ENCODE measurements at places on chromosomes 2 and 18. TPM values are rescaled to one million over a fixed set of nuclear protein-coding genes. Genes with fewer than 3 reads are reported as not detected.

The EFEMP1 gene
- not detected for total RNA-seq

GRCh38 chr2:37083873-37084794 is at the start of the genes GPATCH11 and HEATR5B:
Gene GPATCH11 (plus strand): TSS chr2:37084518. CDS start chr2:37088382, 3,864 bp downstream.
Gene HEATR5B (minus strand): TSS chr2:37084372. CDS start chr2:37083414, 958 bp downstream.
- H3K27ac ChIP-seq: peak within 1 kb of the TSS; percentile 85
- peaks cover 45% of the 10 kb centered on the region for H3K4me1 ChIP-seq
- peak within 1 kb of the TSS; percentile 74 for H3K4me3 ChIP-seq
- peak; percentile 91 for DNase-seq

The USP34 gene
- total RNA-seq: 165 TPM

DNA sequence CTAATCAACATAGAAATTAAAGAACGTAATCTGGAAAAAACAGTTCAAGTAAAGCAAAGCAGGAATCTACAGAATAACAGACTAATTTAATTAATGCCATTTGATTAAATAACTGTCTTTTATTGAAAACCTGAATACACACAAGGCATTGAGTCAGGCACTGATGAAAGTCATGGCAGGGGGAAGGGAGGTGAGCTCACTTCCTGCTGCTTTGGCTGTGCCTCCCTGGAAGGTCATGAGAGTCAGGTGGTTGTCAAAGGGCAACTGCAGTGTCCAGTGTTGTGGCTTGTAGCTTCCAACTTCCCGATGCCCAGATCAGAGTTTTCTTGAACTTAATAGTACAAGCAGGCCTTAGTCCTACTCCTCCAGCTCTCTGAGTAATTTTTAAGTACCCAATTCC is 180.9 kb downstream of the PID1 start:
- H3K27ac ChIP-seq: no peak overlapping the region
- no peaks in the 10 kb centered on the region for H3K27me3 ChIP-seq
- H3K36me3 ChIP-seq: no peaks in the 10 kb centered on the region

GRCh38 chr2:189298481-189298880 is 118.9 kb upstream of the COL5A2 start:
- no peaks in the 10 kb centered on the region for H3K36me3 ChIP-seq
- H3K27me3 ChIP-seq: no peaks in the 10 kb centered on the region
- no peak overlapping the region for H3K4me3 ChIP-seq
- H3K27ac ChIP-seq: no peak overlapping the region
- peaks cover 42% of the 10 kb centered on the region for H3K4me1 ChIP-seq

GRCh38 chr2:236744716-236745115 is 175.1 kb downstream of the ACKR3 start:
- no peaks in the 10 kb centered on the region for H3K27me3 ChIP-seq
- DNase-seq: no peak
- H3K27ac ChIP-seq: no peak overlapping the region
- H3K4me1 ChIP-seq: no peaks in the 10 kb centered on the region

GRCh38 chr2:1486670-1487069 is 73.4 kb downstream of the TPO start:
- no peak for DNase-seq
- H3K4me1 ChIP-seq: no peaks in the 10 kb centered on the region
- H3K27ac ChIP-seq: no peak overlapping the region
- H3K36me3 ChIP-seq: no peaks in the 10 kb centered on the region

DNA sequence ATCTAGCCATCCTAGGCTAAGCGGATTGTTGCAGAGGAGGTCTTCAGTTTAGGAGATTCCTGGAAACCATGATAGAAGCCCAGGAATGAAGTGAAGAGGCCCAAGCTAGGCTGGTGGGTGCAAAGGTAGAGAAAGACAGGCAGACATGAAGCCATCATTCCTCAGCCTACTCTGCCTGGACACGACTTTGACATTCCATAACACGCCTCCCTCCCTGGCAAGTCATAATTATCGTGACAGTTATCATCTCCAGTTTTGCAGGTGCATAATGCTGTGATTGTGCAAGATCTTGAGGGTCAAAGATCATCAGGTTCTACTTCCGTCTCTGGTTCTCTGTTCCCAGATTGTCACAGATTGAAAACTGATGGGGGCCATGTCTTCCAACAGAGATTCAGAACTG is 15.2 kb upstream of the FZD5 start:
- H3K4me1 ChIP-seq: no peaks in the 10 kb centered on the region
- H3K4me3 ChIP-seq: no peak overlapping the region
- no peak for DNase-seq
- H3K27me3 ChIP-seq: no peaks in the 10 kb centered on the region
- H3K36me3 ChIP-seq: no peaks in the 10 kb centered on the region

DNA sequence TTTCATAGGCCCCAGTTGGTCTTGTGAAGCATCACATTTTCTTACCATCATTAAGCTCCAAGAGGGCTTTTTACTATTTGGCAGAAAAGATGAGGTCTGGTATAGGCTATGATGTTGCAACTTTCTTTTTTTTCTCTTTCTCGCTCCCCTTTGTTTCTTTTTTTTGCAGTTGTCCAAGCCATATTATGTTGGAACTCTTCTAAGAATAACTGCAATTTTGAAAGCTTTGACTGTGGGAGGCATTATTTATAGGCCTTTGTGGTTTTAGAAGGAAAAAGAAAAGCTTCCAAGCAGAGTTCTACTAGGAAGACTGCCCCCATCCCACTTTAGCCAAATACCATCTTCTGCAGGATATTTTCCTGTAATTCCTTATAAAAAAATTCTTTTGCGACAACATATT is 571.6 kb downstream of the ARHGAP15 start:
- H3K4me3 ChIP-seq: no peak overlapping the region
- peaks cover 43% of the 10 kb centered on the region for H3K36me3 ChIP-seq
- DNase-seq: no peak
- no peaks in the 10 kb centered on the region for H3K4me1 ChIP-seq
- H3K27me3 ChIP-seq: no peaks in the 10 kb centered on the region

GRCh38 chr2:9003616-9004337 is at the start of gene MBOAT2:
Gene MBOAT2 (minus strand): TSS chr2:9003684. CDS start chr2:9003614, 70 bp downstream.
- H3K36me3 ChIP-seq: no peaks in the 10 kb centered on the region
- DNase-seq: peak; percentile 84
- H3K4me3 ChIP-seq: peak within 1 kb of the TSS; percentile 60
- peak within 1 kb of the TSS; percentile 62 for H3K27ac ChIP-seq
- H3K4me1 ChIP-seq: no peaks in the 10 kb centered on the region
- peaks cover 3% of the 10 kb centered on the region for H3K27me3 ChIP-seq

The ACMSD gene
- not detected for total RNA-seq

The ASB18 gene
- total RNA-seq: not detected

The BBS5 gene
- 3.7 TPM for total RNA-seq

DNA sequence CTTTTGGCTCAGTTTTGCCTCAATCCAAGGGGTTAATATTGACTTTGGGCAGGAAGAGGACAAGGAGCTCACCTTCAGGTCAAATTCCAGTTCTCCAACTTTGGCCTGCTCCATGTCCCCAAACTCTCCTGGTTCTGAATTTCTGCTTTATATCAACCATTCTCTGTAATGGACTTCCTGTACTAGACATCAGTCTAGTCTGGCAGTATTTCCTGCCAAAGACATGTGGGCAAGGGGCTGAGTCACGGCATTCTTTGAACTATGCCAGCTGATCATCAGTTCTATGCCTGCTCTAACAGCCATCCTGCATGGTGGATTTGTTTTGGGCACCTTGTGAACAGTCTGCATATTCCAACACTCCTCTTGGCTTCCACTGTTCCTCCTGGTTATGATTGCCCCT is 199.4 kb downstream of the ZEB2 start:
- no peak overlapping the region for H3K27ac ChIP-seq
- H3K27me3 ChIP-seq: no peaks in the 10 kb centered on the region
- H3K36me3 ChIP-seq: no peaks in the 10 kb centered on the region
- peak; percentile 16 for DNase-seq
- no peaks in the 10 kb centered on the region for H3K4me1 ChIP-seq
- H3K4me3 ChIP-seq: no peak overlapping the region

The ZNF385B gene
- not detected for total RNA-seq

The OTX1 gene
- total RNA-seq: not detected

The SERPINB10 gene
- total RNA-seq: not detected

DNA sequence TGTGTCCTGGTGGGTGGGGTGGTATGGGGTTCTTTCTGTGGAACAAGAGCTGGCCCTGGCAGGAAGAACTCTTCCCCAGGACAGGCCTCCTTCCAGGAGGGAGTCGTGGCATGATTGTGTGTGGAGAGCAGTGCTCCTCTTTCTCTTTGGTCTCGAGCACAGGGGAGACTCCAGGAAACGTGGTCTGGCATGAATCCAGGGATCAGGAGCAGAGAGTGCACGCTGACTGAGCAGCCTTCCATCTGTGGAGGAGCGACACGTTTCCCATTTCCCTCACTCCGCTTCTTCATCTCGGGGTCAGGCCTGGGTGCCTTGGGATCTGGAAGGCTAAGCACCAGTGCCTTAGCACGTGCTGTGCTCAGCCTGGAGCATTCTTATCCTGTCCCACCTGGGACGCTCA is 132.0 kb upstream of the HDAC4 start:
- no peaks in the 10 kb centered on the region for H3K4me1 ChIP-seq
- no peaks in the 10 kb centered on the region for H3K27me3 ChIP-seq
- H3K4me3 ChIP-seq: no peak overlapping the region
- H3K36me3 ChIP-seq: no peaks in the 10 kb centered on the region
- no peak overlapping the region for H3K27ac ChIP-seq
- DNase-seq: no peak

The PHOSPHO2 gene
- 8.1 TPM for total RNA-seq

The MXD1 gene
- total RNA-seq: 26.1 TPM

- no peaks in the 10 kb centered on the region for H3K27me3 ChIP-seq
- no peak for DNase-seq
- H3K4me1 ChIP-seq: no peaks in the 10 kb centered on the region
- no peaks in the 10 kb centered on the region for H3K36me3 ChIP-seq
Observed at GRCh38 chr18:77218642-77219041, 31.0 kb upstream of the GALR1 start.

- no peak for DNase-seq
- H3K4me1 ChIP-seq: no peaks in the 10 kb centered on the region
- H3K4me3 ChIP-seq: no peak overlapping the region
- H3K27me3 ChIP-seq: no peaks in the 10 kb centered on the region
- no peaks in the 10 kb centered on the region for H3K36me3 ChIP-seq
Observed at GRCh38 chr18:75110846-75111415, 98.0 kb downstream of the PTGR3 start.

The RAD51AP2 gene
- total RNA-seq: not detected

The UGT1A5 gene
- not detected for total RNA-seq

DNA sequence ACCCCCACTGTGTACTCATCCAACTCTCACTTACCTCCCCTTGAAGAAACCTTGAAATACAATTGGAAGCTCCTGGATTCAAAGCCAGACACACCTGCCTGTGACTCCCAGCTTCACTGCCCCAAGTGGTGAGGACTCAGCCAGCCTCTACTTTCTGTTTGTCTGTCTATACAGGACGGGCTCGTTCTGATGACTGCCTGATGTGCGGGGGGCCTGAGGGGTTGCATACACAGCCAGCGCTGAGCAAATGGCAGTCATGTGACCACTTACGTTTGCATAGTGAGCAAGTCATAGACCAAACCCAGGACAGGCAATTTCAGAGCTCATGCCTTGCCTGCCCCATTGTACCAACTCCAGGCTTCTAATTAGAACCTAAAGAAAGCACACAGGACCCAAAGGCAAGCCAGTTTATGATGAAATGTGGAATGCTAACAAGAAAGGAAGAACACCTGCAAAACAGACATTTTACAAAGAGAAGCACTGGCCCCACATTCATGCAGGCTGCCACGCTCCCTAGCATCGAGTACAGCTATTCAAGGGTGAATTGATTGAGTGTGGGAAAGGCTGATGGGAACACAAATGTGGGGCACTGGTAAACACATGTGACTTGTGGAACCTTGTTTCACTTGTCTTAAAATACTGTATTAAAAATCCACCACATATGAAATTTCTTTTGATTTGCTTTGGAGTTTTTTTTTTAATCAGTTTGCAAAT is 137.8 kb downstream of the LNPK start:
- no peak overlapping the region for H3K27ac ChIP-seq
- no peaks in the 10 kb centered on the region for H3K4me1 ChIP-seq
- no peak for DNase-seq
- H3K4me3 ChIP-seq: no peak overlapping the region
- H3K36me3 ChIP-seq: no peaks in the 10 kb centered on the region

- DNase-seq: no peak
- H3K27ac ChIP-seq: no peak overlapping the region
- H3K36me3 ChIP-seq: no peaks in the 10 kb centered on the region
- no peaks in the 10 kb centered on the region for H3K27me3 ChIP-seq
- no peak overlapping the region for H3K4me3 ChIP-seq
Observed at GRCh38 chr2:109644571-109645275, 30.6 kb downstream of the SOWAHC start.

GRCh38 chr18:4276953-4277585 is 178.0 kb downstream of the DLGAP1 start:
- DNase-seq: no peak
- H3K27me3 ChIP-seq: no peaks in the 10 kb centered on the region
- H3K4me1 ChIP-seq: no peaks in the 10 kb centered on the region
- no peak overlapping the region for H3K27ac ChIP-seq
- H3K4me3 ChIP-seq: no peak overlapping the region
- no peaks in the 10 kb centered on the region for H3K36me3 ChIP-seq

GRCh38 chr2:128449226-128450061 is 130.8 kb upstream of the HS6ST1 start:
- no peak for DNase-seq
- H3K4me3 ChIP-seq: no peak overlapping the region
- H3K36me3 ChIP-seq: no peaks in the 10 kb centered on the region
- H3K27me3 ChIP-seq: no peaks in the 10 kb centered on the region

The SKOR2 gene
- not detected for total RNA-seq

DNA sequence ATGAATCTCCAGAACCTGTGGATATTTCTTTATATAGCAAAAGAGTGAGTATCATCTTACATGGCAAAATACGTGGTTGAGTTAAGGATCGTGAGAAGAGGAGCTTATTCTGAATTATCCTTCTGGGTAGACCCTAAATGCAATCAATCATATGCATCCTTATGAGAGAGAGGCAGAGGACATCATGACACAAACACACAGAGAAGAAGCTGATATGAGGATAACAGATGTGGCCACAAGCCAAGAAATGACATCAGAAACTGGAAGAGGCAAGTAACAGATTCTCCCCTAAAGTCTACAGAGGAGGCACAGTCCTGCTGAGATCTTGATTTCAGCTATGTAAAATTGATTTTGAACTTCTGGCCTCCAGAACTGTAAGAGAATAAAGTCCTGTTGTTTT is 730.2 kb upstream of the ZNF804A start:
- H3K4me1 ChIP-seq: no peaks in the 10 kb centered on the region
- H3K27ac ChIP-seq: no peak overlapping the region
- no peak overlapping the region for H3K4me3 ChIP-seq
- DNase-seq: no peak
- H3K36me3 ChIP-seq: no peaks in the 10 kb centered on the region

DNA sequence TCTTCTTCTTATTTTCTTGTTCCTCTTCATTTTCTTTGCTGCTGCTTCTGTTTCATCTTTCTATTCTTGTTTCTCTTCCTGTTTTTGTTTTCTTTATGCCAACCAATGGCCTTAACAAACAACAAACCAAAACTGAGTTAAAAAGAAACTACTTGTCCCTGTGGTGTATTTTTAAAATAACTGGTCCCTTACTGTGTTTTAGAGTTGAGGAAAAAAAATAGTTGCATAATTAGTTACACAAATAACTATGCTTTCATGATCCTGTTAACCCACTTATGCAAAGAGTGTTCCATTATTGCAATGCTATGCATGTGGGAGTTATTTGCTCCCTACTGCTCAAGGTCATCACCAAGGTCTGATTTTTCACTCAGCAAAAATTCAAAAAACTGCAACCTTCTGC is 39.5 kb upstream of the IMP4 start:
- DNase-seq: no peak
- no peak overlapping the region for H3K4me3 ChIP-seq
- H3K27ac ChIP-seq: no peak overlapping the region
- H3K36me3 ChIP-seq: no peaks in the 10 kb centered on the region

- no peaks in the 10 kb centered on the region for H3K36me3 ChIP-seq
- no peaks in the 10 kb centered on the region for H3K27me3 ChIP-seq
- no peaks in the 10 kb centered on the region for H3K4me1 ChIP-seq
- H3K4me3 ChIP-seq: no peak overlapping the region
- DNase-seq: no peak
Observed at GRCh38 chr2:207223051-207223450, 57.3 kb upstream of the KLF7 start.
